ENCODE measurements at places on chromosomes 11 and 22.
A peak's percentile ranks its signal among the peaks of the same experiment; 100 is the strongest.

- no peak for DNase-seq
These were observed 40.6 kb upstream of the RCN1 start for GRCh38 chr11:32050264-32050663.

GRCh38 chr11:126782810-126783209 lies 217.8 kb downstream of the KIRREL3 start:
- DNase-seq = no peak

- DNase-seq = no peak
These were observed 14.8 kb downstream of the CCND1 start for GRCh38 chr11:69655479-69656428.

GRCh38 chr22:47127441-47127871 lies 365.0 kb downstream of the TBC1D22A start:
- DNase-seq = no peak

- no peak for DNase-seq
These were observed 48.4 kb upstream of the KCNQ1OT1 start for GRCh38 chr11:2748061-2748813.

GRCh38 chr22:46592390-46592872 lies 27.8 kb upstream of the GRAMD4 start:
- DNase-seq = no peak

DNA sequence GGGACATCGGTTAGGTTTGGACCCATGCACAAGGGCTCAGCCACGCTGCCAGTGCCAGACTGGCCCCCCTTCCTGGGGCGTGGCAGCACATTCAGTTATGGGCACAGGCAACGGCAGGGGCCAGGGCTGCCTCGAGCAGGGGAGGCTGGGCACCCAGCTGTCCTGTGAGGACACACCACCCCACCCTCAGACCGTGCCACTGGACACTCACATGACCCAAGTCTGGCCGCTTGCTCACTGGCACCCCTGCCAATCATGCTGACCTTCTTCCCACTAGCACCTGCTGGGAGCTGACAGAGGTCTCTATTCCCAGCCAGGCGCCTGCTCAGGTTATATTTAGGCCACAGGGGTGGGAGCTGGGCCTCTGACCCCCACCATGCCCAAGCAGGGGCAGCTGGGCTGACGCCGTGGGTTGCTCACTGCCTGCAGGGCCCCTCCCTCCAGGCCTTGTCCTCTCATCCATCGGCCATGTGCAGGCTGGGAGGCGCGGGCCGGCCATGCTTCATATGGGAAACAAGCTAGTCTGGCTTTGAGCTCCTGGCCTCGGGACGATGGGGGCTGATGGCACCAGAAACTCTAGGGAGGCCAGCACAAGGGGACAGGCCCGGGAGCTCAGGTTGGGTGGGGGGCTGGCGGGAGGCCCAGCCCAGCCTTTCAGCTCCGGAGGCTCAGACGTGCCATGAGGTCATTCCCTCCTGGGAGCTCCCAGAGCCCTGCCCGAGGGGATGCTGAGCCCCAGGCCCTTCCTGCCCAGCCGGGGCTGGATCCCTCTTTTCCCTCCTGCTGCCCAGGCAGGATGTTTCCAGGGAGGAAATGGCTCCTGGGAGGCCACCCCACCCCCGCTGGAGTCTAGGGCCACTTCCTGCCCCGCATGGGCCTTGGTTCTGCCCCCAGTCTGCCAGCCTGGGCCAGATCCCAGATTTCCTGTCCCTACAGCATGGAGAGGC lies 15.2 kb upstream of the TBX1 start:
- DNase-seq = no peak

DNA sequence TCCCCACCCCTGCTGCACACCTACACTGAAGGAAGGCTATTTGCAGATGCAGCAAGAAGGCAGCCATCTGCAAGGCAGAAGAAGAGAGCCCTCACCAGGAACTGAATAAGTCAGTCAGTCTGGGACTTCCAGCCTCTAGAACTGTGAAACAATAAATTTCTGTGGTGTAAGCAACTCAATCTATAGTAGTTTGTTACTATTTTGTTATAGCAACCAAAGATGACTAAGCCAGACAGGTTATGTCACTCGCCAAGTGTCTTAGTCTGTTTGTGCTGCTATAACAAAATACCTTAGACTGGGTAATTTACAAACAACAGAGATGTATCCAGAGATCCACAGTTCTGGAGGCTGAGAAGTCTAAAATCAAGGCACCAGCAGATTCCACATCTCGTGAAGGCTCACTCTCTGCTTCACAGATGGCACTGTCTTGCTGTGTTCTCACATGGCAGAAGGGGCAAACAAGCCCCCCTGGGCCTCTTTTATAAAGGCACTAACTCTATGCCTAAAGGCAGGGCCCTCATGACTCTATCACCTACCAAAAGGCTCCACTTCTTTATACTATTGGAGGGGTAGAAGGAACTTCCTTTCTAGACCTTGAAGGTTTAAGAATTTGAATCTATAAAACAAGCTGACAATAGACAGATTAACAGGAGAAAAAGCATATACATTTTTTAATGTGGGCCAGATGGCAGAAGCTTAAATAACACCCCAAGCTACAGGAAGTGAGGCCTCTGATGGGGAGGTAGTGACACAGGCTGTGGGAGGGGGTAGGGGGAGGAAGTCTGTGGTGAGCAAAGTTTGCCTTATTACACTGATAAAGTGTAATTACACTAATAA lies 12.3 kb downstream of the APOL6 start:
- peak; percentile 17 for DNase-seq

GRCh38 chr11:203056-203944 lies 3.9 kb downstream of the BET1L start:
- DNase-seq = no peak

DNA sequence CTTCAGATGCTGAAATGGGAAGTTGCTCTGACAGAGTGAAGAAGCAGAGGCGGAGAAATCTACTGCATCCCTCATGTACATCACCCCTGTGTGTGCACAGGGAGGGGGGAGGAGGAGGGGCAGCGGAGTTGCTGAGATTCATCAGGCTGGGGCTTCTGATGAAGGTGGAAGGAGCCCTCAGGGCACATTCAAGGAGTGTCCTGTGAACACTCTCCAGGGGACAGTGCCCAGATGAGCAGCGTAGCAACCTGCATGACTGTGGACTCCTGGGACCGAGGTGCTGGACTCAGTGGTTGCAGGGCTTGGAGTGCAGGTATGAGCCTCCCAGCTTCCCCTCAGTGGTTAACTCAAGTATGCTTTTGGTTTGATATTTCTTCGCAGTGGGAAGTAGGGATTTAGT lies 257.8 kb upstream of the B3GAT1 start:
- DNase-seq = no peak

DNA sequence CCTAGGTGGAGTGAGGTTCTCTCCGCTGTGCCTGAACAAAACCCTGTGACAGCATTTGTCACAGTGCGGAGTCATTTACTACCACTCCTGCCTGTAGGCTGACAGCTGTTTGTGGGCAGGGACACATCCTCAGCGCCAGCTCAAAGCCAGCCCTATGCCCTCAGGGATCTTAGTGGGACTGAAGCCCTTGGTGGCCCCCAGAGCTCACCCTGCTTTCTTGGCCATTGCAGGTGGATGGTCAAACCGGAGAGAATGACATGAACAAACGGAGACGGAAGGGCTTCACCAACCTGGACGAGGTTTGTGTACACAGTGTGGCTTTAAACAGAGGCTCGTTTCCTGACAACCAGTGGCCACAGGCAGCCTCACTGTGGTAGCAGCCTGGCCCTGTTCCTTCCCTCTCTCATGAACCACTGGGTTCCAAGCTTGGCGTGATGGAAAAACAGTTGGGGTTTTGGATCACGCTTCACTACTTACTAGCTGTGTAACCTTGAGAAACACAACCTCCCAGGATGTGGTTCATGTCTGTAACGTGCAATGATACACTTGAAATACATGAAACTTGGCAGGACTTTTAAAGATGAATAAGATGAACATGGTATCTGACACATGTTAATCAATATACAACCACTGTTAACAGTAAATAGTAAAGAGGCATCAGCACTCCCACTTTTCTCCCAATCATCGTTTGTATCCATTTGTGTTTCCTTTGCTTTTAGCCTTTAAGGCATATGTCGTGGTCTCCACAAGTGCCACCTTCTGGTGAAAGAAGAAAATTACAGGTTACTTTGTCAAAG lies 125.8 kb downstream of the MICAL2 start:
- no peak for DNase-seq

- no peak for DNase-seq
These were observed 2.0 kb downstream of the MRGPRF start for GRCh38 chr11:69010964-69011623.

DNA sequence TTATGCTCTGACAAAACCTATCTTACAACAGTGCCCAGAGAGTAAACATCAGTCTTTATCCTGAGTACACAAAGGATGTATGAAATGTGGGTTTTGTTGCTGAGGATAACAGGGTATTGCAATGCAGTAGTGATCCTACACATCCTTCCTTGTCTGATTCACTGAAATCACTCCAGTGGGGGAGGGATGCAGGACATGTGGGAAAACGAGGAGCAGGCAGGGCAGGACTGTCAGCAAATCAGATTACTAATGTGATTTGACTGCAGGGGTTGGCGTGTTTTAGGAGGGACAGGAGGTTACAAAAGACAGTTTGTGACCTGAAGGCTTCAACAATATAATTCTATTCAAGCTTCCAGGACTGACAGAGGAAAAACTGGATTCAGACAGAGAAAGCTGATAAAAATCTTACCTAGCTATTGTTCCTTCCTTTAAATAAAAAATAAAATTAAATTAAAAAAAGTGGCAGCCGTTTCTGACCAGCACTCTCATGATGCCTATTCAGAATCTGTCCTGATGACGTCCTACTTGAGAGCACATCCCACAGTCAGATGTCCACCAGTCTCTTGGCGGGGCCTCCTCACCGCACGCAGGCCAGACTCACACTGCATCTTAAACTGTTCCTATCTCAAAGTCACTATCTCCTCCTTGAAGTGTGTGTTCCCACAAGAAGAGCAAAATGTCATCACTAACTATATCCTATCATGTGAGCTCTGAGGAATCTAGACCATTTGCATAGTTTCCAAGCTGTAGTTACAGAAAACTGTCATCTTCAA lies 50.6 kb upstream of the MN1 start:
- no peak for DNase-seq

GRCh38 chr11:67634366-67635230 lies 4.9 kb upstream of the NUDT8 start:
- no peak for DNase-seq

GRCh38 chr11:116073854-116074837 lies 569.9 kb upstream of the CADM1 start:
- no peak for DNase-seq

DNA sequence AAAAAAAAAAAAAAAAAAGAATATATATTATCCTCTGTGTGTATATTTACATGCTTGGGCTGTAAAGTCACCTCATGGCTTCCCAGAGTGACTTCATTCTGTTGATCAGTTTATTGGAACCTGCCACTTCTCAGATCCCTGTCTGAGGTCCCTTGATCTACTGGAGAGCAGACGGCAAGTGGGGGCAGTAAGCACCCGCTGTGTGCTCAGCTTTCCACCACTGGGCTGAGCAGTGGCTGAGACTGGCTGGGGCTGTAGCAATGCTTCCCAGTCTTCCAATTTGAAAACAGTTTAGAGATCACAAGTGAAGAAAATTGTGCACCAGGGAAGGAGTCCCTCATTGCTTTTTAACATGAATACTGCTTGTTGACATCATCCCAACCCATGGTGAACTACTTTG lies 6.9 kb upstream of the RBM4B start:
- no peak for DNase-seq

DNA sequence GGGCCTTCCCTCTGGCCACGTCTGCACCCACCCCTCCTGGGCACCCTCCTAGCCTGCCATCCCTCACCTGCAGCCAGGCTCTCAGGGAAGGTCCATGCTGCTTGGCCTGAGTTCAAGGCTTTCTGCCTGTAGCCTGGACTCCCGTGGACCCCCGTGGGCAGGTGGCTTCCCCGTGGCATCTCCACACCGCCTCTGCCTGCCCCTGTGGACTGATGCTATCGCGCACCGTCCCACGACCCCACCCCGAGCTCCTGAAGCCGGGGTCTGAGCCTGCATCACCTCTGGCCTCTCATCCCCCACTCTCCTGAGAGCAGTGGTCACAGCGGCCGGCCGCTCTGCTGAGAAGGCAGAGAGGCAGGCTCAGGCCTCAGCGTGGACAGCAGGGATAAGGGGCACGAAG lies 4.5 kb downstream of the IFITM5 start:
- no peak for DNase-seq

DNA sequence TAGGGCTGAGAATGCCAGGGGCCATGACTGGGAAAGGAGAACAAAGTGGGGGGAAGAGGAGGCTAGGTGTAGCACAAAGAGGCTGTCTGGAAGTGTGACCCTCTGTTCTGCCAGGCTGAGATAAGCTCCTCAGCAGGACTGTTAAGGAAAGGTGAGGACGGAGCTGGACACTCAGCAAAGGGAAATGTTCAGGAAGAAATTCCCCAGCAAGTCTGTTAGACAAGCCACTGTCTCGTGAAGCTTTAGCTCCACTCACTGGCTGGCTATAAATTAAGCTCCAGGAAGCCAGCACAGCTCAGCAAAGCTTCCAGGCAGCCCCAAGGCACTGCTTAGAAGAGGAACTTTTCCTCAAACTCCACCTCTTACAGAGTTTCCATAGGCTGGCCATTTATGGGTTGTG lies 181.2 kb upstream of the API5 start:
- no peak for DNase-seq

DNA sequence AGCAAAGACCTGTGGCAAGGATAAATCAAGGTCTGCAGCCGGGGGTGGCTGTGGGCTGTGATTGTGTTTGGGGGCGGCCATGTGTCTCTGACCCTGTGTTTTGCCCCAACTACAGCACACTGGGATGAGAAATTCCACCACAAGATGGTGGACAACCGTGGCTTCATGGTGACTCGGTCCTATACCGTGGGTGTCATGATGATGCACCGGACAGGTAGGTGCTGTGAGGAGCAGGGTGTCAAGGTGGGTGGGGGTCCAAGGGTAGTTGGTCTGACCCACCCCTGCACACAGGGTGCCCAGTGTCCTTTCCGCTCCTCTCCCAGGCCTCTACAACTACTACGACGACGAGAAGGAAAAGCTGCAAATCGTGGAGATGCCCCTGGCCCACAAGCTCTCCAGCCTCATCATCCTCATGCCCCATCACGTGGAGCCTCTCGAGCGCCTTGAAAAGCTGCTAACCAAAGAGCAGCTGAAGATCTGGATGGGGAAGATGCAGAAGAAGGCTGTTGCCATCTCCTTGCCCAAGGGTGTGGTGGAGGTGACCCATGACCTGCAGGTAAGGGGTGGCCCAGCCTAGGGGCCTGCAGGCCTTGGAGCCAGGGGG lies 6.7 kb downstream of the SERPINH1 start:
- DNase-seq = no peak

GRCh38 chr11:125842321-125842948 lies 9.3 kb downstream of the PATE4 start:
- no peak for DNase-seq

- DNase-seq = no peak
These were observed 537.1 kb downstream of the INSC start for GRCh38 chr11:15651816-15652215.

Measured in activated CD8-positive, alpha-beta memory T cell treated with anti-CD3 and anti-CD28 coated beads for 1 hour (primary cell).